ENCODE measurements at places on chromosomes 1 and 21.

GRCh38 chr21:36976882-36977651 is 10.6 kb upstream of the HLCS start:
- no peak for DNase-seq

DNA sequence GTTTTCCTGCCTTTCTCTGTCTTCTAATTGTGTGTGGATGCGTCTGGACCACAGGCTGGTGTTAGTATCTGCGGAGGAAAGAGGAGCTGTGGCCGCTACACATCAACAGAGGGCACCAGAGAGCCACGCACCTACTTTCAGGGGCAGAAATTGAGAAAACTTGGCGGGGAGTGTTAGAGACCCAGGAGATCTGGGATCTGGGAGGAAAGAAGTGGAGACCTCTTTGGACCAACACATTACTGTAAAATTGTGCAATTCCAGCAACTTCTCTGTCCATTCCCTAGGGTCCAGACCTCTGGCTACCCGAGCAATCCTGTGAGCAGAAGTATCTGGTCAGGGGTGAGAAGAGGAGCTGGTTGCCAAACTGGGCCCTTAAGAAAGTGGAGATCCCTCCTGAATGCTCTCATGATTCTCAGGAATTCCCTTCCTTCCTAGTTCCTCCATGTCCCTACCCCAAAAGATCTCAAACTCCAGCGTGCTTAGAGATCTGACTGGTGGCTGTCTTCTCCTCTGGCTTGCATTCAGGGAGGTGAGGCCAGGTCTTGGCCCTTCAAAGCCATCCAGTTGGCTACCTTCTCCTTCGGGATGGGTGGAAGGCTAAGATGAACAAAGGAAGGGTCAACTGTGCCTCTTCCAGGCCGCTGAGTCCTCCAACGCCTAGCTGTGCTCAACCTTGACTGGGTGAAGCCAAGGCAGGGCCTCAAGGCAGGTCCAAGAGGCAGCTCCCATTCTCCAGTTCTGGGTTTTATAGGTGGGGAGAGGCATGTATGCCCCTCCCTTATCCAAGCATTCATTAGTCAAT is 1.2 kb upstream of the KIRREL1 start:
- DNase-seq: peak; percentile 35

DNA sequence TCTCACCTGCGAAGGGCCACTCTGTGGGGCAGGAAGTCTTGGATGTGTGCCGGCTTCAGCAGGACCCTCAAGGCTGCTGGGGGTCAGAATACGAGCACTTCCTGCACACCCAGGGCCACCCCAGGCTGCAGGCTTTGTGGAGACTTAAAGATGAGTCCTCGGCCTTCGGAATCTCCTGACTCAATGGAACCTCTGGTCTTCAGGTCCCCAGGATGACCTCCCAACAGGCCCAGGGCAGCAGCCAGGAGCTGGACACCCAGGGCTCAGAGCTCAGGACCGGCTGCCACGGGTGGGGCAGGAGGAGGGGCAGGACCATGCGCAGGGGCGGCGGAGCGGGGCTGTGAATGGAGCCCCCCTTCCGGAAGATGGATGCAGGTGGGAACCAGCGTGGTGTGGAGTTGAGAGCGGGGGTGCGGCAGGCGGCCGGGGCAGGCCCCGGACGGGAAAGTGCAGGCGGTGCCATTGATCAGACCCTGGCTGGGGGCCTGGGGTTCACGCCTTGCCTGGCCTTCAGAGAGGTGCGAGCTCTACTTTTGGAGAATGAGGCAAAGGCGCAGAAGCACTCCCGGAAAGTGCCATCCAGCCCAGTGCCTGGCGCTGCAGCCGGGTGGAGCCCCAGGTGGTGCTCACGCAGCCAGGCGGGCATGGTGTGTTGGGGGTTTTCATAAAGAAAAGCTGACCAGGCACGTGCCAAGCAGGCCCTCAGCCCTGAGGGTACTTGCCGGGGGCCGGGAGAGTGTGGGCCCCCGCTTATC is 10.4 kb downstream of the COL18A1 start:
- no peak for DNase-seq

- DNase-seq: no peak
Observed at GRCh38 chr1:174964261-174964971, 35.3 kb upstream of the CACYBP start.

- no peak for DNase-seq
Observed at GRCh38 chr1:169259816-169260215, 107.8 kb downstream of the NME7 start.

- DNase-seq: no peak
Observed at GRCh38 chr1:156508205-156508954, 7.8 kb upstream of the MEF2D start.

GRCh38 chr1:24635195-24635843 is 7.8 kb upstream of the SRRM1 start:
- DNase-seq: no peak

DNA sequence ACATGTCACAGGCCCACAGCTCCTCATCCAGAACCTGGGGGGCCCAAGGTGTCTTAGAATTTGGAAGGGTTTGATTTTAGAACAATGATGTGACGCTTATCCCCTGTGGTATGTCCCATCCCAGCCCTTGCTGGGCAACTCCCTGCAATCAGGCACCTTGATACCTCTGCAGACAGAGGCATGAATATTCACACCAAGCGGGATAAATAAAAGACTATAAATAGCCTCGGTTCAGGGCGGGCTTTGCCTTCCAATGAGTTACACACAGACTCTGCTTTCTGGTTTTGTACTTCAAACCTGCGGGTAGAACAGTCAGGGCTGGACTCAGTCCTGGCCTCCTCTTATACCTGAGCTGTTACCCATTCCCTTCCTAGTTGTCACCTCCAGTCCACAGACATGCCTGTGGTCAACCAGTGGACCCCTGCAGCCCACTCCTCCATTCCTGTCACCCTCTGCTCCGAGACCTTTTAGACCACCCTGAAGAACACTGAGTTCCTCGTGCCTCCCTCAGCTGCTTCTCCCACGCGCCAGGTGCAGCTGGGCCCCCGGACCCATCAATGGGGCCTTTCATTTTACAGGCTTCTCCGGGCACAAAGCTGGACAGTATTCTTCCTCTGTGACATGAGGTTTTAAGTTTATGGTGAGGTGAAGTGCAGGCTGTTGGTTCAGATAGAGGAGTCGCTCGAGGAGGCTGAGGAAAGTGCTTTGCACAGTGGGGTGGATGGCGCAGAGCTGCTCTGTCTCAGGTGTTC is 120.1 kb upstream of the TNR start:
- DNase-seq: no peak

DNA sequence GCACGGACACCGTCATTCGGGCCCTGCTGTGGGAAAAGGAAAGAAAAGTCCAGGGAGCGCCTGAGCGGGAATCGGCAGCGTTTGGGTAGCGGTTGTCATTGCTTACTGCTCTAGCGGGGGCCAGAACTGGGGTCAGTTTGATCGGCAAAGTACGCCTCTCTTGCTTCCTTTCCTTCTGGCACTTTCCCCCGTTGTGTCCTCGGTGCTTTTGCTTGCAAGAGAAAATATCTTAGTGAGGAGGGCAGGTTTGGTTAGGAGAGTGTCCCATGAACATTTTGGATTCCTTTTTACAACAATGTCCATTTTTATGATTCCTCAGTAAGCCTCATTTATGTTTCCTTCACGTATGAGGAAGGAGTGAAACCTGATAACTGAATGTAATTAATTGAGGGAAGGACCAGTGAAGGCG is 670 bp downstream of the ST3GAL3 start:
- peak; percentile 44 for DNase-seq

DNA sequence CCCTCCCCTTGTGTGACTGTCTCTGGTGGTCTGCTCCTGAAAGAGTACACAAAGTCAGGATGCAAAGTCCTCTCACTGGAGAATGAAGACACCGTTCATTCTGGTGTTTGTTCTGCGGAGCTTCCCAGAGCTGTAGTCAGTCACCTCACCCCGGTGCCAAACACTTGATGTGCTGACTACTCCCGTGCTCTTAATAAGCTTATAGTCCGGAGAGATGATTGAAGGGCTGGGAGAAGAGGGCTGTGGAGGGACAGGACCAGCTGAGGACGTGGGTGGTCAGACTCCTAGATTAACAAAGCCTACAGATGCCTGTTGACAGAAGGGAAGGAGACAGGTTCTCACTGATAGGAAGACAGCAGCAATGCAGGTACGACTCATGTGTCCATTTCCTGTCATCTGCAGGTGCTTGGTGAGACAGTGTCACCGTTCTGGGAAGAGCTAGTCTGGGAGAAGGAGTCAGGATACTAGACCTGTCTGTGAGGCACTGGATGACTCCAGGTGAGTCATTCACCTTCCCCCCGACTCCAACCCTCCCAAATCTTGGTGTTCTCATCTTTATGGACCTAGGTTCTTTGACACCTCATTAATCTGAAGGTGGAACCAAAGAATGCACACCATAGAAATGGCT is 40.4 kb upstream of the LRRN2 start:
- DNase-seq: no peak

GRCh38 chr1:159300146-159300545 is 2.0 kb upstream of the FCER1A start:
- no peak for DNase-seq

Data from KG1 (cell line).